H9 (cell line): ENCODE measurements at places on chromosomes 1 and 21.

GRCh38 chr1:219387211-219387610 is 213.5 kb downstream of the LYPLAL1 start:
- no peak for DNase-seq

GRCh38 chr1:62142496-62142895 is 52.2 kb upstream of the L1TD1 start:
- peak; percentile 51 for DNase-seq

DNA sequence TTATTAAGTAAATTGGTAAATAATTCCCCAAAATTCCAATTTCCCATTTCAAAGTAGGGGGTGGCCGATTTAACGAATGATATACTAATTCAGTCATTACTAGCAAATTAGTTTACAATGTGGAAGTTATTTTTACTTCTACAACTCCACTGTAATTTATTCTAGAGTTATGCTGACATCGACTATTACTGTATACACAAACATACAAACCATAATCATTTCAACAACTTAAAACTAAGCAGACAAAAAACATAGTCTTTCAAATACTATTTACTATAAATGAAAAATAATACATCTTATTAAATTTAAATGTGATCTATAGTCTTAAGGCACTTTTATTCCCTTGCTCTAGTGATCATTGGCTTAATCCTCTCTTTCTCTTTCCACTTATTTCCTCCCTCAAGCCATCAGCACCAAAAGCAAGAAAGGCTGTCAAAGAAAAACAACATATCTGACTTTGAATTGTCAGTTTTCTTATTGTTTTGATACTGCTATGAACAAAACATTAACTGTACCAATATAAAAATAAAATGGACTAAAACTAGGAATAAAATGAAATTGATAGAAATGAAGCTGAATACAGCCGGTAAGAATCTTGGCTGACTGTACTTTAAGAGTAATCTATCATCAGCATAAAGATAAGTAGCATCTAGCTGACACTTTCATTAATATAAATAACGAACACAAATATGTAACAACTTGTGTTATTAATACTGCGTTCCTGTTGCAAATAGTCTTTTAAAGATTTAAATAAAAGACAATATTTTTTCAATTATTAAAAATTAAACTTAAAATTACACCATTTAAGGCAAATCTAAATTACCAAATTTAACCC is 4.1 kb downstream of the CDC42BPA start:
- no peak for DNase-seq

GRCh38 chr1:169812131-169812530 is 17.4 kb upstream of the METTL18 start:
- DNase-seq: no peak

DNA sequence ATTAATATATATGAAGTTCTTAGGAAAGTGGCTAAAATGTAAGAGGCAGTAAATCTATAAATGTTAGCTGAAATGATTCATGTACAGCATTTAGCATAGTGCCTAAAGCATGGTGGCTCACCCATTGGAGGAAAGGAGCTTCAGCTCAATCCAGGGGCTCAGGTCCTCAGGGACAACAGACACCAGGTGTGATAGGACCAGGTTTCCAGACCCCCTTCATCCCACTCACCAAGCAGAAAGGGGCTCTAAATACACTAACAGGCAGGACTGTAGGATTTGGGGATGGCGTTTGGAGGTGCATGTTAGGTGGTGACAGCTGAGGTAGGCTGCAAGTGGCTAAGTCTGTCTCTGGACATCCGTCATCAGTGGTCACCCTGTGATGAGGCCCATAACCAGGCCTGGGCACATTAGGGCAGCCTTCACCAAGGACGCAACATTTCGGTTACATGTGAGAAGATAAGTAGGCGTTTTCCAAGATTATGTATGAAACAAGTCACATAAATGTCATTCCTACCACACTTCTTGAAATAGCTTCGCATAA is 233.1 kb downstream of the C1orf94 start:
- DNase-seq: no peak

GRCh38 chr1:67148516-67149178 is 13.9 kb upstream of the C1orf141 start:
- no peak for DNase-seq

GRCh38 chr21:38590449-38591217 is 92.4 kb upstream of the ERG start:
- DNase-seq: no peak

- DNase-seq: no peak
These were observed 29.9 kb downstream of the RXRG start for GRCh38 chr1:165415068-165415467.

DNA sequence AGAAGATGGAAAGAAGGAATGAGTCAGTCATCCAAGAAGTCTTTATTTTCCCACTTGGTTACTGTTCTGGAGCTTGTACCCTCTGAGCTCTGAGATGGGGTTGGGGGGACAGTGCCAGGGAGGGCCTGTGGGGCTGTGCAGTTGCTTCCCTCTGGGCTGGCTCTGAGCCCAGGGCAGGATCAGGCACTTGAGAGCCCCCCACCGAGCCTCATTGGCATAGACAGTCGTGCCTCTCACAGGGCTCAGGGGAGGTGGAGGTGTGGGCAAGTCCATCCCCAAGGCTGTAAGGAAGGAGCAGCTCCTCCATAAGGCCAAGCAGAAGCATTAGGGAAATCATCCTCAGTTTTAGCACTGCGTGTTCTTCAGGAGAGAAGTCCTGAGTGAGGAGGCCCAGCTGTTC is 2.5 kb upstream of the ARL8A start:
- DNase-seq: no peak

DNA sequence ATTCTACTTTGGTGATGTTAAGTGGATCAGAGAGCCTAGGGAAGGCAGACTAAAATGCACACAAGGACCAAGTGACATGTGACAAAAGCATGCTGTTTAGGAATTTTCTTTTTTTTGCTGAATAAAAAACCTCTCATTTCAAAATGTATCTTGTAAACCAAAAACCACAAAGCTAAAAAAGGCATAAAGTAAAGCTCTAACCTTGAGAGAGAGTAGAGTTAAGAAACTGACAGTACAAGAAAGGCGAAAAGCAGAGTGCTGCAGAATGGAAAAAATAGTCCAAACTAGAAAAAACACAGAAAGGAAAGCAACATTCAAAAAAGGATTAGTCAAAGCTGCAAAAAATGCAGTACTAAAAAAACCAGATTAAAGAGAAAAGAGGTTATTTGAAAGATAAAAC is 76.5 kb downstream of the EPS15 start:
- DNase-seq: no peak

GRCh38 chr21:30251781-30252180 is 31.0 kb downstream of the KRTAP24-1 start:
- DNase-seq: no peak

DNA sequence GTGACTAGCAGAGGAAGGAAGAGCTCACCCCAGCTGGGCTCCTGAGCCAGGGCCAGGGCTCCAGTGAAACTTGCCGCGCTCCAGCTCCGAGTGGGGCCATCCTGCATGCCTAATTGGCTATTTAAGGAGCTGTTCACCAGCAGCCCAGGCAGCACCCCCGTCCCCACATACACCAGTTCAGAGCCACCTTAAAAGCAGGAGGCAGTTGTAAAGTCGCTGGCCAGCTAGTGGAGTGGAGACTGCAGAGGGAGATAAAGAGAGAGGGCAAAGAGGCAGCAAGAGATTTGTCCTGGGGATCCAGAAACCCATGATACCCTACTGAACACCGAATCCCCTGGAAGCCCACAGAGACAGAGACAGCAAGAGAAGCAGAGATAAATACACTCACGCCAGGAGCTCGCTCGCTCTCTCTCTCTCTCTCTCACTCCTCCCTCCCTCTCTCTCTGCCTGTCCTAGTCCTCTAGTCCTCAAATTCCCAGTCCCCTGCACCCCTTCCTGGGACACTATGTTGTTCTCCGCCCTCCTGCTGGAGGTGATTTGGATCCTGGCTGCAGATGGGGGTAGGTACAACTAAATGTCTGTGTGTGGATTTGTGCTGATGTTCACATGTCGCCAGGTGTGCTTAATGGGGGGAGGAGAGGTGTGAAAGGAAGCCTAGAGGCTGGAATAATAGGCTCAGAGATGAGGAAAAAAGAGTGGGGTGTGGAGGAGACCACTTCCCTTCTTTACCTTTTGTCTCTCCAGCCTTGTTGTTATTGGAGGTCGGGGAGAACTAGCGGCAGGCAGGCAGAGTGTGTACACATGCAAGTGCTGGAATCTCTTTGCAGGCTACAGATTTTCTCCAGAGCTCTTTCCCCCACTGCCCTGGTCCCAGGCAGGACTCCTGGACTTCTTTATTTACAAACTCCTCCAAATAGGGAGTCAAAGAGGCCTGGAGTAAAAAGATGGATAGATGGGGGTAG is at the start of gene CA14:
TSS of gene CA14 (plus strand) at position 151 of the 962 bp plus-strand sequence. CDS start at position 506, 355 bp downstream.
- peak; percentile 66 for DNase-seq

DNA sequence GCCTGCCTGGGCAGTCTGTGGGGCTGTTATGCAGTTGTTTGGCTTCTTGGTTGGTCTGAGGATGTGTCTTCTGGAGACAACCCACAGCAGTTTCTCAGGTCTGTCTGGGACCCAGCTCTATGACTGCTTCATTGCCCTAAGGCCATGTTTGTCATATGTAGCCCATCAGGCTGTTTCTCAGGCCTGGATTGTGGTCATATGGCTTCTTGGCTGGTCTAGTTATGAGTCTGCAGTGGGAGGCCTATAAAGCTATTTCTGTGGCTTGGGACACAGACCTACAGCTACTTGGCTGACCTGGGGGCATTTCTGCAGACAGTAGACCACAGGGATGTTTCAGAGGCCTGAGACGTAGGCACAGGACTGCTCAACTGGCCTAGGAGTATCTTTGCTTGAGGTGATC is 41.5 kb downstream of the CHIA start:
- no peak for DNase-seq

- DNase-seq: peak; percentile 39
These were observed 22.8 kb upstream of the STRIP1 start for GRCh38 chr1:110011527-110012041.

DNA sequence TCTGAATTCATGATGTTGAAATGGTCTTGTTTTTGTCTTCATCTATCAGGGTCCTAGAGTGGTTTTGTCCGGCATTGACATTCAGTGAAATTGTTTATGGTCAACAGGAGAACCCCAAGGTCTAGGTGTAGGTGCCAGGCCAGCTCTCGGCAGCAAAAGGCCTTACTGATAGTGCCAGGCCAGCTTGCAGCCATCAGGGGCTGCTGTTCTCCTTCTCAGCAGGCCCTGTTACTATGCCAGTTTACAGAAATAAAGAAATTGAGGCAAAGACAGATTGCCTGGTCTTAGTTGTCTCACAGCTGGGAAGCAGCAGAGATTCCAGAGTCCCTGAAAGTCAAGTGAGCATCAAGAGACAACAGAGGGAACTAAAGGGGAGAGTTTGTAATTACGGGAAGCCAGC is 12.0 kb downstream of the HMGB4 start:
- DNase-seq: no peak

GRCh38 chr1:236129306-236129705 is 13.0 kb upstream of the GPR137B start:
- peak; percentile 66 for DNase-seq

- no peak for DNase-seq
These were observed 70.0 kb upstream of the KCNJ15 start for GRCh38 chr21:38186661-38187270.

DNA sequence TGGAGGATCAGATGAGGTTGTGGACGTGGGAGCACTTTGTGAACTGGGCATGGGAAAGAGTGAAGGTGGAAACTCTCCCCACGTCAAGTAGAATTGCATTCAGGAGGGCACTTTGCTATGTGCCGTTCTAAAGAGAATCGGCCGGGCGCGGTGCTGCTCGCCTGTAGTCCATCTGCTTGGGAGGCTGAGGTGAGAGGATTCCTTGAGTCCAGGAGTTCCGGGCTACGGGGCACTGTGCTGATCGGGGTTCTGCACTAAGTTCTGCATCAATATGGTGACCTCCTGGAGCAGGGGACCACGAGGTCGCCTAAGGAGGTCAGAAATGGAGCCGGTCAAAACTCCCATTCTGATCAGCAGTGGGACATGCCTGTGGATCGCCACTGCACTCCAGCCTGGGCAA is 141.9 kb downstream of the PEX14 start:
- peak; percentile 16 for DNase-seq

DNA sequence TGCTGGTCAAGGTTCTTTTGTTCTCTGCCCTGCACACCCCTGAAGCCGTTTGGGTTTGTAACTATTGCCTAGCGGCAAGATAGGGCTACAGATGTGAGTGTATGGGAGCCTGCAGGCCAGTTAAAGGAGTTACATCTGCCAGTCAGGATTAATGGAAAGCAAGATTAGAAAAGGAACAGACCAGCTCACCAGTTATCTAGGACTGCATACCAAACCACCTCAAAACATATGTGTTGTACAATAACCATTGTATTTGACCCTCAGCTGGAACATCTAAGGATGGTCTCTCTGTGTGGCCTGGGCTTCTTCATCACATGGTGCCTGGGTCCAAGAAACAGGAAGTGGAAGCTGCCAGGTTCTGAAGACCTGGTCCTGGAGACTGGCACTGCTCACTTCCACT is 52.5 kb upstream of the FBXO28 start:
- DNase-seq: no peak

DNA sequence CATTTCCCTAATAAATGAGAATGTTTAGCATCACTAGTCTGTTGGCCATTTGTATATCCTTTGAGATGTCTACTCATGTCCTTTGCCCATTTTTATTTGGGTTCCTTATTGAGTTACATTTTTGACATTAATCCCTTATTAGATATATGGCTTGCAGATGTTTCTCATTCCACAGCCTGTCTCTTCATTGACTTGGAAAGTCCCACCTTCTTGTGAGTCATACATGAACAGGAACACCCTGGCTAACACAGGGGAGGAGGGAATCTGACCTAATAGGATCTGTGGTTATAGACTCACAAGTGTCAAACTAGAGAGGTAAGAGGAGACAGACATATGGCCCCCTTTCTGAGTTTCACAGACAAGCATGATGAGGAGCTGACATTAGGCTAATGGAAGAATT is 11.5 kb downstream of the ZP4 start:
- no peak for DNase-seq

DNA sequence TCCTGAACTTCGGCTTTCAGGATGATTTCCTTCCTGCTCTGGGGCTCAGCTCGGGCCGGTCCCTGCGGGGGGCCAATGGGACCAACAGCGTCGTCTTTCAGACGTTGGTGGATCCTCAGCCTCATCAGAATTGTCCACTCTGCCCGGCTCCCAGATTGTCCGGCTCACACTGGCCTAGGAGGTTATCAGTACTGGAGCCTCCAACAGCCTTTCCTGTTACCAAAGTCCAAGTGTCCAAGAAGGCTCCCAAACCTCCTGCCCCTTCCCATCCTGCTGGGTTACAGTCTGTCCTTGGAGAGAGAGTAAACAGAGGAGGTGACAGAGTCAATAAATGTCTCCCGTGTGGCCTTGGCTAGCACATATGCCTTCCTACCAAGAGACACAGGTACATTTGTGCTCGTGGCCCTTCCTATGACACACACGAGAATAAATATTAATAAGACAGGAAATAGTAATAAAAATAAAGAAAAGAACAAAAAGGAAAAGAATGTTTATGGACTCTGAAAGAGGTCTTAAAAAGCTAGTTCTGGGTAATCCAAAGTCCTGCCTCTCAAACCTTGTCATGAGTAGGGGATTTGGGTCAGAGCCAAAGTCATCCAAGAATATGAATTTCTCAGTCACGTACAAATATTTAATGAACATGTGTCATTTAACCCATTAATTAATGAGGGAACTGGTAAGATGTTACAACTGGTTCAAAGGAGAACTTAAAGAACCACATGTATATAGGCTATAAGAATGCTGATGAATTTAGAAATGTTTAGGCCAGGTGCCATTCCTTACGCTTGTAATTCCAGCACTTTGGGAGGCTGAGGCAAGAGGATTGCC is 80.8 kb upstream of the SLC2A1 start:
- DNase-seq: no peak

- DNase-seq: peak; percentile 46
These were observed 1144.6 kb upstream of the ADGRL2 start for GRCh38 chr1:80656014-80656636.

GRCh38 chr1:89502042-89502441 is 22.6 kb upstream of the LRRC8B start:
- no peak for DNase-seq
